ENCODE measurements at places on chromosomes 6 and 20. TPM values are rescaled to one million over a fixed set of nuclear protein-coding genes. Genes with fewer than 3 reads are reported as not detected.

The C6orf62 gene
- 130 TPM for total RNA-seq

DNA sequence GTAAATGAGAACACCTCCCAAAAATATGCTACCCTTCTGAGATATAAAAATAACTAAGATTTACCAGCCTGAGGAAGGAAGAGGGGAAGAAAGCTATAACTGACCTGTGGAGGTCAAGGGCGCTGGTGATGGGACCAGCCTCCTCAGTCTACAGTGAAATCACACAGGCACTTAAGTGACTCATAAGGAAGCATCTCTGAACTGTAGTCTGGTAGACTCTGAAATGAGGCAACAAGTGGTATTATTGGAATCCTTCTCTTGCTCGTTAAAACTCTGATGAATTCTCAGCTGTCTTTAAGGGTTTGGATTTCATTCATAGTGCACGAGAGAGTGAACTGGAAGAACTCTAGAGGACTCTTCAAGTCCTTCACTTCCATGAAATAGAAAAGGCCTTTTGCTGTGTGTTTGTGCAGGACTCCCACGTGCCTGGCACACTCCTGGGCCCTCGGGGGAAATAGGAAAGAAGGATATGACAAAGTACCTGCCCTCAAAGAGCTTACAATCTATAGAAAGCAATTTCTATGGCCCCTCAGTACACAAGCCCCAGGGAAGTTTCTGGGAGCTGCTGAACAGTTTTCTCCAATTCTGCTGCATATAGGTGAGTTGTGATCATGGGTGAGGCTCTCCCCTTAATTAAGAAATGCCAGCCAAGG is 231.8 kb upstream of the RREB1 start:
- no peaks in the 10 kb centered on the region for H3K4me1 ChIP-seq
- H3K4me3 ChIP-seq = no peak overlapping the region
- DNase-seq = no peak
- no peak overlapping the region for H3K27ac ChIP-seq

The ADGRF1 gene
- not detected for total RNA-seq

- peaks cover 30% of the 10 kb centered on the region for H3K36me3 ChIP-seq
- peak overlapping the region; percentile 93 for H3K4me3 ChIP-seq
- DNase-seq = no peak
- H3K27me3 ChIP-seq = no peaks in the 10 kb centered on the region
Observed at GRCh38 chr20:21303872-21304586, 898 bp downstream of the XRN2 start.

The ID4 gene
- total RNA-seq = not detected

Data from activated CD4-positive, alpha-beta memory T cell treated with anti-CD3 and anti-CD28 coated beads for 36 hours (primary cell).